ENCODE measurements at places on chromosomes 3 and 15. TPM values are rescaled to one million over a fixed set of nuclear protein-coding genes. Genes with fewer than 3 reads are reported as not detected.

- DNase-seq = no peak
Observed at GRCh38 chr3:40939030-40939740, 260.1 kb upstream of the CTNNB1 start.

DNA sequence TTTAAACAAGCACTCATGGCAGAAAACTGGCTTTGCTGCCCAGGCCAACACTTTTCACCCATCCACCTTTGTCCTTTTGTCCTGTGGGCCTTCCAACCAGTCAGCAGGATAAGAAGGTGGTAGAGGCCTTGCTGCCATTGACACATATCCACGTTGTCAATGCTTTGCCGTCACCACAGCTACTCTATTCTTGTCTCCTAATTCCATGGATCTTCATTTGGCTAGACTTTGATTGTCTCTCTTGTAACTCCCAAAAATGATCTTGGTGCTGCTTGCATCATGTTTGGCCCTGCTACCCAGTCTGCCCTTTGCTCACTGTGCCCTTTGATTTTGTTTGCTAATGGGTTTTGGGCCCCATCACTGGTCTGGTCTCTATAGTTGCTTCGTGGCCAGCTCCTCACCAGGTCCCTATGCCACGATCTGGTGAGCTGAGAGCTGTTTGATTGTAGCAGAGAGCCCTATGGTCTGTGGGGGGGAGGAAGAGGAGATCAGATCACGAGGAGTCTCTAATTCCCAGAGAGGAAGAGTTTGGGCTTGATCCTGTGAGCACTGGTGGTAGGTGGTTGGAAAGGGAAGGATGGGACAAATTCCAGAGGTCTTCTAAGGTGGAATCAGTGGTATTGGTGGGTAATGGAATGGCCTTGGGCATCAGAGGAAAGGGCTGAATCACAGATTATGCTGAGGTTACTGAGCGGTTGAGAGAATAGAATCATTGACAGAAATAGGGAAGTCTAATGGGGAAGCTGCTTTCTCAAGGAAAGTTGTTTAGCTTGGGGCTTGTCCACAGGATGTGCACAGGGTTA lies 40.3 kb downstream of the ABHD2 start:
- no peak for DNase-seq

Gene SLC35G2
- 5.0 TPM for polyA plus RNA-seq

DNA sequence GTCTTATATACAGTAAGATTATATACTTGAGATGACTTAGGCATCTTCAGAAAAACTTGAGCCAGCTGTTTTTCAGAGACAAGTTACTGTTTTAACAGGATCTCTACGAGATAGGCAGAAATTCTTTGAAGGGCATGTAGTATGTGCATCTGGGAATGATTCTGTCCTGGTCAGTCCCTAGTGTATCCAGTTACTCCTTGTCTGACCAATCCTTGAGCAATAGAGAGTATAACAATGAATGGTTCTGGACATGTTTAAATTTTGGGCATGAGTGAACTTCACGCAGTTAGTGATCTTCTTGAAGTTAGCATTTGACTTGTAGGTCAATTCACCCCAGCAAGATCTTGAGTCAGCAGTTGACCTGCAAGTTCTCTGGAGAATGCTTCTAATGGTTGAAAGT lies 24.7 kb upstream of the HHLA2 start:
- no peak for DNase-seq

GRCh38 chr3:70726096-70726938 lies 413.9 kb upstream of the MDFIC2 start:
- DNase-seq = no peak

GRCh38 chr3:54622678-54623077 lies 305.2 kb downstream of the LRTM1 start:
- no peak for DNase-seq

DNA sequence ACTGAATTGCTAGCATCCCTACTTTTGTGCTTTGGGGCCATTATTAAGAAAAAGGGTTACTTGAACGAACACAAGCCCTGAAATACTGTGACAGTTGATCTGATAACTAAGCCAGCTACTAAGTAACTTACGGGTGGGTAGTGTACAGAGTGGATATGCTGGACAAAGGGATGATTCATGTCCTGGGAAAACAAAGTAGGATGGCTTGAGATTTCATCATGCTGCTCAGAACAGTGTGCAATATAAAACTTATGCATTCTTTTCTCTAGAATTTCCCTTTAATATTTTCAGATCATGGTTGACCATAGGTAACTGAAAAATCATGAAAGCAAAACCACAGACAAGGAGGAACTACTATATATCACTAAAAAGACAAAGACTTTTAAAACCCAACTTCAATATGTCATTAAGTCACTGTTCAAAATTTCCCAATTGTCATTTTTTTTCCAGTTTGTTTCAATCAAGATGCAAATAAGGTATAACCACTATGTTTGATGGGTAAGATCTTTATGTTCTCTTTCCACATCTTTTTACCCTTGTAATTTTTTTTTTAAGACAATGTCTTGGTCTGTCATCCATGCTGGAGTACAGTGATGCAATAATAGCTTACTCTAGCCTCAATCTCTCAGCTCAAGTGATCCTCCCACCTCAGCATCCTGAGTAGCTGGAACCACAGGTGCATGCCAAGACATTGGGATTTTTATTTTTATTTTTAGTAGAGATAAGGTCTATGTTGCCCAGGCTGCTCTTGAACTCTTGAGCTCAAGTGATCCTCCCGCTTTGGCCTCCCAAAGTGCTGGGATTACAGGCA lies 67.7 kb downstream of the IFT80 start:
- DNase-seq = no peak
